SJSA1 (cell line): ENCODE measurements at places on chromosomes 3 and 15.

- no peak for DNase-seq
Observed at GRCh38 chr15:100022391-100022790, 289.2 kb upstream of the LYSMD4 start.

DNA sequence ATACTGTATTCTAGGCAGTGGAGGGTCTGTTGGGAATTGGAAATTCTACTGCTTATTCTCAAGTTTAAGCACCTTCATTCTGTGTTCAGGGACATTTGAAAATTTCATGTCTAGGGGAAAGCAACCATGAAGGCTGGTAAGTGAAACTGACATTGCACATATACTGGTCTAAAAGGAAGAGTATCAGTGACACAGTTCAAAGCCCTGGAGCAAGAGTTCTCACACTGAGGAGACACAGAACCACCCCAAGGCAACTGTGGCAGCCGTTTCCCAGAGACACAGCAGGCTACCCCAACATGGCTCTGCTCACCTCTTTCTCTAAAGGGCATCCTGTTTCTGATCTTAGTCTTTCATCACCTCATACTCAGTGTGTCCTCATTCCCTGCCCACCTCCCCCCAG lies 67.5 kb downstream of the KCNMB2 start:
- DNase-seq, result no peak

- peak; percentile 63 for DNase-seq
Observed at GRCh38 chr15:75720787-75721479, 8.3 kb upstream of the CSPG4 start.

DNA sequence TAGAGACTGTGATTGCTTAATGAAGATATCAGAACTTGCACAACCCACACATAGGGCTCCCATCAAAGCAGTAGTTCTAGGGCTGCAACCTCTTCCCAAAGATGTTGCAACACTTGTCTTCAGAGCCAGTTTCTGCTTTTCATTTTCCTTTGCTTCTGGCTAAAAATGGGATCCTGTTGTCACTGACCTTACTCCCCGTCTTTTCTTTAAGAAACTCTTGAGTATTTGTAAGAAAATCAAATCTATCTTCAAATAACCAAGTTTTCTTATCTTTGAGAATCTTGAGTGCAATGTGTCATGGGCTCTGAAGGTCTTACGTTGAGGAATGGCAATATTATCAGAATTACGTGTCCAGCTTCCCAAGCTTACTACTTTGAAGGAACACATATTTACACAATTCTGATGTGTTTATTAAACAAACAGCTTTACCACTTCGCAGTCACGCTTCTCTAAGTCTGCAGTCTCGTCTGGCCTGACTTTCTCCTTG lies 24.1 kb downstream of the CACNA1D start:
- DNase-seq, result no peak

GRCh38 chr3:177123822-177124221 lies 73.5 kb downstream of the TBL1XR1 start:
- DNase-seq, result no peak

DNA sequence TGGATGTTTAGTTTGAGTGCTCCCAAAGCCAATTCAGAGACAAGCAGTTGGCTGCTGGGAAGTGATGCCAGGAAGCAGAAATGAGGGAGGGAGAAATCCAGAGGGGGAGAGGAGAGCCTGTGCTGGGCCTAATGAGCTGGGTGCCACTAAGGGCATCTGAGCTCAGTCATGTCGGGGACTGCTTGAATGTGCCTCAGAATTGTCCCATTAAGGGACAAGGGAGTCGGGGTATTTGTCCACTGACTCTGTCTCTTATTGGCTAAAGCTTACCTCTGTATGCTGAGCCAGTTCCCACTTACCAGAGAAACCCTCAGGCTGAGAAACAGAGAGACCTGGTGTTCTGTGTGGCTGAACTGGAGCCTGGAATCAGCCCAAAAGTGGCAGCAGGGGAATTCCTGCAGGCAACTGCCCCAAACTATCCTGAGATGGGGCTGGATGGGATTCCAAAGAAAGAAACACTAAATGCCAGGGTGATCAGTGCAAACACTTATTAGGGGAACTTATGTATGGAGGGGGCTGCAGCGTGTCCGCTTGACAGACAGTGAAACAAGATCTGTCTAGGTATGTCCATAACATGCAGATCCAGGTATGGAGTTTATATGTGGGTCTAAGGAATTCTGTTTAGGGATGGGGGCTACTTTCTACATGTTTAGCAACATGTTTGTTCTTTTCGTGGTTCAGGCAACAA lies 48.6 kb downstream of the NR1D2 start:
- DNase-seq, result no peak

- DNase-seq, result no peak
Observed at GRCh38 chr15:98805434-98806274, 157.3 kb downstream of the IGF1R start.

GRCh38 chr15:96123630-96124187 lies 206.8 kb upstream of the NR2F2 start:
- DNase-seq, result no peak

DNA sequence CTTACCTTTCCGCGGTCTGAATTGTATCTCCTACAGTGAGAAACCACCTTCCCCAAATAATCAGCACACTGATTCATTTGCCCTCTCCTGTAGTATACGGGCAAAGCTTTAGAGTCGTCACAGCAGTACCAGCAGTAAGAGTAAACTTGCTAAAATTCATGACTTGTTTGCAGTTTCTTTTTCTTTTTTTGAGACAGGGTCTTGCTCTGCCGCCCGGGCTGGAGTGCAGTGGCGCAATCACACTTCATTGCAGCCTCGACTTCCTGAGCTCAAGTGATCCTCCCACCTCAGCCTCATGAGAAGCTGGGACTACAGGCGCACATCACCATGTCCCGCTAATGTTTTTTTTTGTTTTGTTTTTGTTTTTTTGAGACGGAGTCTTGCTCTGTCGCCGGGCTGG lies 11.9 kb downstream of the SCAMP5 start:
- DNase-seq, result no peak

DNA sequence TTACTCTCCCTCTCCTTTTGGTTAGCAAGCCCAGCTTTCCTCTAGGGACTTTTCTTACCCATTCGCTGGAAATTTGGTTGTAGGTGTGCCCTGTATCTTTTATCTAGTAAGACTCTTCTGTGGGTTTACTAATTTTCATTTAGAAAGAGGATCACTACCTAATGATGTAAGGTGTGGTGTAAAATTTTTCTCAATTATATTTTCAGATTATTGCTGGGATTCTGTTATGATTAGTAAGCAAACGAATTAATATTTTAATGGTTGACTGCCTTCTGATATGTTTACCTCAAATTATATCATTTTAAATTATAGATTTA lies 28.5 kb downstream of the PLCL2 start:
- no peak for DNase-seq

- no peak for DNase-seq
Observed at GRCh38 chr3:123336441-123336851, 112.4 kb downstream of the ADCY5 start.

- no peak for DNase-seq
Observed at GRCh38 chr3:58631742-58632141, 34.8 kb downstream of the FAM3D start.
